ENCODE measurements at places on chromosomes 4 and X.

DNA sequence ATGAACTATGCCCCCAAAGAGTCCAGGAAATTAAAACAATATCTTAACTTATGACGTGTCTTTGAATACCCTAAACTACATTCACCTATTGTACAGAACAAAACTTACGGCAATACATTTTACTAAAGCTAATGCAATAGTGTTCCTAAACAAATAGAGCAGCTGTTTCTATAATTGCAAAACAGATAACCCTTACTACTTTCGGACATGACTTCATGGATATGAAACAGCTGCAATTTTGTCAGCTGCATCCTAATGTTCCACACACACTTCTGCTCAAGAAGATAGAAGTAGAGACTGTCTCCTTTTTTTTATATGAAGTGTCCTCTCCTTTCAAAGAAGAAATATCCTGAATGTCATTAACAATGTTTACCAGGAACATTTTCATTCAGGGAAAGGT lies 174.9 kb downstream of the ACTRT1 start:
- DNase-seq, result no peak

DNA sequence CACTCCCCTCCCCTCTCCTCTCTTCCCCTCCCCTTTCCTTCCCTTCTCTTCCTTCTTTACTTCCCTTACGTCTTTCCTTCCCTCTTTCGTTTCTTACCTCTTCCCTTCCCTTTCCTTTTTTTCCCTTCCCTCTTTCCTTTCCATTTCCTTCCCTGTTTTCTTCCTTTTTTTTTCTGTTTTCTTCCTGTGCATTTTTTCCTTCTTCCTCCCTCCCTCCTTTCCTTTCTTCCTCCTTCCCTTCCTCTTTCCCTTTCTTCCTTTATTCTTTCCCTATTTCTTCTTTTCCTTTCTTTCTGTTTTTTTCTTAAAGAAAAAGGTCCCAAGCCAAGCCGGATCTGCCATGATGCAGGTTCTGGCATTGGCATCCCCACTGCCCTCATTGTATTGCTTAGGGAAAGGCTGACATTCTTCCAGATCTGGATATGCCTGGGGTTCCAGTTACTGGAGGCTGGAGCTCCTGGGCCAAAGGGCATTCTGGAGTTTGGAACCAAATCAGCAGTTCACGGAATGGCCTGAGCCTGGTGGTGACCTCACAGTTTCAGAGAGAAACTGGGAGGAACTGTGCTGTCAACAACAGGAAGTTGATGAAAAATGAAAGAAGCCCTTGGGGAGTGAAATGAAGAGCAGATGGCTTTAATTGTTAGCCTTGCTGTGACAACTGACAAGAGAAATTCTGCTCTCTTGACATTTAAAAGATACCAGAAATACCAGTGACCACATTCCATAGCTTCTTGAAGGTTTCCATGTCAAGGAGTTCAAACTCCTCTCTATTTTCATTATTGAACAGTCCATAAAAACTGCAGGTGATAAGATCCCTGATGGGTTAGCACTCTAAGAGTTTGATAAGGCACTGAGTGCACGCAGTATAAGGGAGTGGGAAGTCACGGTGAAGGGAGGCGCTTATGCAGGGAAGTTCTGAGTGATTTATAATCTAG lies 622.1 kb downstream of the SPRY1 start:
- DNase-seq, result peak; percentile 53

DNA sequence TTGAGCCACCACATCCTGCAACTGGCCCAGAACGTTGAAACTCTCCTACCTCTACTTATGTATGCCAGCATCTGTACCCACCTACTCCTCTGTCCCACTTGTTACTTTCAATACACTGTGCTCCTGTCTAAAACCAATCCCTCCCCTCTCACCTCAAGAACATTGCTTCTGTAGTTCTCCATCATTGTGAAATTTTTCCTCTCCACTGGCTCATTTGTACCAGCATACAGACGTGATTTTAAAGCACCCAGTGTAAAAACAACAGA lies 25.5 kb upstream of the USO1 start:
- DNase-seq, result no peak

- DNase-seq, result no peak
These were observed 45.8 kb downstream of the ANXA10 start for GRCh38 chr4:168138143-168138542.

DNA sequence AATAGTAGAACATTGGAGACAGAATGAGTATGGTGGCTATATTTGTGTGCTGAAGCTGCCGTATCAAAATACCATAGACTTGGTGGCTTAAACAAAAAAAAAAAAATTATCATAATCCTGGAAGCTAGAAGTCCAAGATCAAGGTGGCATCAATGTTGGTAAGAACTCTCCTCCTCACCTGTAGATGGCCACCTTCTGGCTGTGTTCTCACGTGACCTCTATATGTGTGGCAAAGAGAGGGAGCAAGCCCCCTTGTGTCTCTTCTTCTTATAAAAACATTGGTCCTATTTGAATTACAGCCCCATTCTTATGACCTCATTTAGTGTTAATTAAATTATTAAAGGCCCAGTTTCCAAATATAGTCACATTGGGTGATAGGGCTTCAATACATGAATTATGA lies 1640.9 kb upstream of the PCDH7 start:
- DNase-seq, result no peak

GRCh38 chr4:1590244-1590643 lies 93.9 kb downstream of the FAM53A start:
- DNase-seq, result no peak
